Karpas-422 (cell line): ENCODE measurements at places on chromosomes 12 and 14.

- DNase-seq, result no peak
Measured at GRCh38 chr12:18752280-18752920, 14.5 kb downstream of the CAPZA3 start.

DNA sequence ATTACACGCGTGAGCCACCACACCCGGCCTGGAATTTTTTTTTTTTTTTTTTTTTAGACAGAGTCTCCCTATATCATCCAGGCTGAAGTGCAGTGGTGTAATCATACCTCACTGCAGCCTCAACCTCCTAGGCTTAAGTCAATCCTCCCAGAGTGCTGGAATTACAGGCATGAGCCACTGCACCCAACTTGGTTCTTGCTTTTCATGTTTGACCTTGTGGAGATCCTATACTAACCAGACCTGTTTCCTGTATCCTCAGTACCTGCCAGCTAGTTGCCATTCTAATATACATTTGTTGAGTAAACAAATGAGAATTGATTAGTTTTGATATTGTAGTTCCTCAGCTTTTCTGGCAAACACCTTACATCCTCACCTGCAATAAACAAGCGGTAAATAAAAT is 3.2 kb upstream of the VSIG10 start:
- DNase-seq, result no peak

GRCh38 chr12:24853094-24853493 is 95.8 kb downstream of the BCAT1 start:
- no peak for DNase-seq

- DNase-seq, result no peak
Measured at GRCh38 chr14:78123650-78124253, 46.4 kb upstream of the NRXN3 start.

DNA sequence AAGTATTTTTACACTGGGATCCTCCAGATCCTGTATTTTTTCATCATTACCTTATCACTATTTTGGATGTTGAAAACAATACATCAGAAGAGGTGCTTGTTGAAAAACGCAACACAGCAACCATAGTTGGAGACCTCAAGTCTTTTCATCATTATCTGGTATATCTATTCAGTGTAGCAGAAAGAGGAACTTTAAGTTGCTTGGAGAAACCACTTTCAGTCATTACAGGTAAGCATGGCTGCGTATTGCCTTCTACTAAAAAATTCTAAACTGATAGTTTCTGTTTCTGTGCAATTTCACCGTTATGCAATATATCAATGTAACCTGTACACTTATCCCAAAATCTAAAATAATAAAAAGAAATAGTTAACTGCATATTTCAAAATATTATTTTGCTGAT is 32.2 kb upstream of the PTPRQ start:
- DNase-seq, result no peak

- no peak for DNase-seq
Measured at GRCh38 chr12:63313139-63313538, 162.1 kb upstream of the AVPR1A start.

- DNase-seq, result no peak
Measured at GRCh38 chr12:41122894-41123293, 65.2 kb upstream of the PDZRN4 start.

DNA sequence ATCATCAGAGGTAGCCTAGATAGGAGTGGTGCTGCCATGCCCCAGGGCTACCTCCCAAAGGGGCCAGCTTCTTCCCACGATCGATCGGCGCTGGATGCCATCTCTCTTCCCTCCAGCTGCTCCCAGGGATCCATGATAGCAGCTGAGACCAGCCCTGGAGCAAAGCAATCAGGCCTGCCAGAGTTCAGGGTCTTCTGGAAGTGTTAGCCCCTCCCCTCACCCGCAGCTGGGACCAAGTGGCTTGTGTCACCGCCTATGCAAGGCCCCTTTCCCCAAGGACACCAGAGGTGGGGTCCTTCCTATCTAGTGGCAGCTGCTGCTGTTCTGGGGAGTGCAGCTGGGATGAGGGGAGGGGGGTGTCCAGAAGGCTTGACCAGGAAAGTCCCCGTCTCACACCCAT is 87.0 kb downstream of the IRF2BPL start:
- DNase-seq, result no peak

DNA sequence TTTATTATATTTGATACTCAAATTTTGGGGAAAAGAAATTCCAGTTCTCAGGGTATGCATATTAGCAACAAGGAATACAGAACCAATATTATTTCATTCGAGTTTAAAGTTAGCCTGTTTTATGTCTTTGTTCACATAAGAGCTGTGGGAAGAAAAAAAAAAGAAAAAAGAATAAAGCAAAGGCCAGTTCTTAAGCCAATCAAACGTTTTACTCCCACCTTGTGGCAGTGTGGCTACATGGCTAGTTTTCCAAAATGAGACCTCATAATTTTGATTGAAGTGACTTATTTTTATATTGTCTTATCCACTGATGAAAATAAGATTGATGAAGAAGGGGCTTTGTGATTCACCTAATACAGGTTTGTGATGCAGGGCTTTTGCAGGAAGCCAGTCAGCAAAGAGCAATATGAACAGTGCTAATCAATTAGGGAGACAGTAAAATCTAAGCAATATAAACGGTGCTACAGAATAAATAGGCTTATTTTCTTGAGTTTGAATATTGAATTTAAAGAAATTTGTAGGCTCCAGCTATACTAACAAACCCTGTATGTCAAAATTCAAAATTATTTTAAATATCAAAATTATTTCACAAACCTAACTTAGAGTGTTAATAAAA is 624.1 kb upstream of the FOXG1 start:
- no peak for DNase-seq

DNA sequence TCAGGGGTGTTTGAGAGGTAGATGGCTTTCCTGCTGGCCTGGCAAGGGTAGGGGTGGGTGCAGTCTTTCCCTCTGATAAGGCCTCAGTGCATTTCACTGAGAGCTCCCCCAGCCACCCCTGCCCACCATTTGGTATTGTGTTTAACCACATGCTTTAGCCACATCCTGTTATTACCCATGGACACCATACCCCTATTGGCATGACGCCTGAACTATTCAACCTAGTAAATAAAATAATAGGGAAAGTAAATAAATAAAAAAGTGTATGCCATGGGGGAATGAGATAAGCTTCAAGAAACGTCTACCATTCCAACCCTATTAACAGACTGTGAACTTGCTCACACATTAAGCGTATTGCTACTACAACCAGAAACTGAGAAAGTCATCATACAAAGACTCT is 7.6 kb upstream of the LGR5 start:
- no peak for DNase-seq

GRCh38 chr12:1660304-1661187 is 30.3 kb upstream of the ADIPOR2 start:
- DNase-seq, result no peak

GRCh38 chr12:27709932-27710591 is 570 bp upstream of the MRPS35 start:
- no peak for DNase-seq

- no peak for DNase-seq
Measured at GRCh38 chr14:68788275-68788995, 4.4 kb downstream of the ZFP36L1 start.

- no peak for DNase-seq
Measured at GRCh38 chr12:104935886-104936285, 22.2 kb downstream of the SLC41A2 start.

DNA sequence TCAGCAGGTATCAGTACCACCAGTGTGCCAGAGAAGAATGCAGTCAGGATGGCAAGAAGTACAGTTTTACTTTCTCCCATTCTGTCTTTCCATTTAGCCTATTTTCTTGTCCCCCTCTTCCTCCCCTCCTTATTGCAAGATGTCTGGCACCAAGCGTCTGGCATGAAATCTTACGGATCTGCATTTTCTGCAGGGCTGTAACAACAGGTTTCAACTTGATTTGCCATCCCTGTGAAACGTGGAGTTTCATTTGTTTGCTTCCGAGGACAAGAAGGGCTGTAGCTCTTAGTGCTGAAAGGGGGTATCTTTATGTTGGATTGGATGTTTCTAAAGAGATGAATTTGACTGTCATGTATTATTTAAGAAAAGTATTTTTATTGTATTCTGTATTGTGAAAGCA is 1110.6 kb downstream of the BCL11B start:
- no peak for DNase-seq

DNA sequence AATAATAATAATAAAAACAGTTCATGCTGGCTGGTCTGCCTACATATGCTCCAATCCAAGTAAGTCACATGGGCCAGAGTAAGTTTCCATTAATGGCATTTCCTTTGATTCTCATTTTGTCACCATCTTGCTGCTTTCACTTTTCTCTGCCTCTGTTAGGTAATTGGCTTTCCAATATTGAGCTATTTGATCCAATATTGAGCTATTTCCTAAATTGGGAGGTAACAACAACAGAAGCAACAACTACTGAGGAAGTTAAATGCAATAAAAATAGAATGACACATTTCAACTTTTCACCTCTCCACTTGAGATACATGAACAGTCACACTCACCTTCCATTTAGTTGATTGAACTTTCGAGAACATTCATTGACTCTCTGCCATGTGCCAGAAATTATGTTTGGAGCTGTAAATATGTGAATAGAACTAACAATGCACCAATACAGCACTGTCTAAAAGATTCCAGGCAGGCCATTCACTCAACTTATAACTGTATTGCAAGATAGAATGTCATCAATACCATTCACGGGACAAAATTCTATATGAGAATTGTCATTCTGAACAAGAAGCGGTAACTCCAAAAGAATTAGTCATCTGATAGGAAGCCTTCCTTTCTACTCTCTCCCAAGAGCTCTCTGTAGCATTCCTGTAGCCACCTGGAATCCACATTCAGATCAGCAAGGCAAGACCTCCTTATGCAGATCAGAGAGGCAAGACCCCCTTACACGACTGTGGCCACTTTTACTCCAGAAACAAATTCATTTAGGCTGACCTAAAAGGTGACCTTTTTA is 136.4 kb downstream of the PHLDA1 start:
- no peak for DNase-seq

GRCh38 chr14:68012871-68013270 is 193.3 kb downstream of the RAD51B start:
- DNase-seq, result no peak

- DNase-seq, result peak; percentile 79
Measured at GRCh38 chr12:6570264-6570887, 2.3 kb upstream of the NOP2 start.

DNA sequence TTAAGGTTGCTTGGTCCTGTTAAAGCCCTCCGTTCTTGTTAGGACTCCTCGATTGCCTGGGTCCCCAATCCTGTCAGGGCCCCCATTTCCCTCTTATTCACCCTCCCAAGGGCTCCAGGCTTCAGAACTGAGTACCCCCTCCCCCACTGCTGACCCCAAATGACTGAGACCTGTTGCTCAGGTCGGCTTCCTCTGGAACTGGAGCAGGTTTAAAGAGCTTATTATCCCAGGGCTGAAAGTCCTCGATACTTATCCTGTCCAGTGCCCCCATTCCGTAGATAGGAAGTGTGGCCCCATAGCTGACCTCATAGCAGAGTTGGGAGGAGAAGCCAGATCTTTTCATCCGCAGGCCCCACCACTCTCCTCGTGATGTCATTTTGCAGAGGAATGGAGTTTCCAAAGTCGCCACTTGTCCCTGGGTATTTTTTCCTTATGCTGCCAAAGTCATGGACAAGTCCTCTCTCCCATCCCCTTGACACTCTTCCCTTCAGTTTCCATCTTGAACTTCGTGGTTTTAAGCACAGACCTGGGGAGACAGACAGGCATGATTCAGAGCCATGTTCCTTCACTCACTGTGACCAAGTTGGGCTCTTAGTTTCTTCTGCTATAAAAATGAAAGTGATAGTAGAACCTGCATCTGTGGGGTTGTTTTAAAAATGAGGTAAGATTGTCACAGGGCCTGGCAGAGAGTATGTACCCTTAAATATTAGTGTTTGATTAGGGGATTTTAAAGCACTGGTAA is 1.2 kb downstream of the USP30 start:
- peak; percentile 48 for DNase-seq

DNA sequence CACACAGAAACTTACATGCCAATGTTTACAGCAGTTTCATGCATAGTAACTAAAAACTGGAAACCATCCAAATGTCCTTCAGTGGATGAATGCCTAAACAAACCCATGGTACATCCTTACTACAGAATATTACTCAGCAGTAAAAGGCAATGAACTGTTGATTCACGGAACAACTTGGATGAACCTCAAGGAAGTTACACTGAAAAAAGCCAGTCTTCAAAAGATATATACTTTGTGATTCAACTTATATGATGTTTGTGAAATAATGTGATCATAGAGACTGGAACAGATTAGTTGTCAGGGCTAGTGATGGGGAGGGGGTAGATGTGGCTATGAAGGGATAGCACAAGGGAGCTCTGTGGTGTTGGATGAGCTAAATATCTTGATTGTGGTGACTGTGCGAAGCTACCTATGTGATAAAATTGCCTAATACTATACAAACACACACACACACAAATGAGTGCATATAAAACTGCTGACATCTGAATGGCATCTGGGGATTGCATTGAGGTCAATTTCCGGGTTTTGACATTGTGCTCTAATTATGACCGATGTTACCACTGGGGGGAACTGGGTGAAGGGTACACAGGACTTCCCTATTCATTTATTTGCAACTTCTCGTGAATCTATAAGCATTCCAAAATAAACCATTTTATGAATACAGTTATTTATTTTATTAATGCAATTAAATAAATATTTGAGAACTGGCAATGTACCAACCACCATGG is 94.3 kb downstream of the RIN3 start:
- DNase-seq, result no peak

- DNase-seq, result no peak
Measured at GRCh38 chr12:49288922-49289555, 5.9 kb upstream of the PRPH start.

GRCh38 chr12:44930972-44931600 is 55.0 kb upstream of the NELL2 start:
- DNase-seq, result peak; percentile 94

GRCh38 chr14:103721334-103722120 is 5.9 kb downstream of the ZFYVE21 start:
- no peak for DNase-seq

GRCh38 chr14:89422181-89422951 is 5.3 kb upstream of the FOXN3 start:
- DNase-seq, result no peak
